Fibroblast of skin of scalp (primary cell): ENCODE measurements at places on chromosomes 1 and 21.
A peak's percentile ranks its signal among the peaks of the same experiment; 100 is the strongest.

GRCh38 chr1:112325504-112325903 is 70.5 kb upstream of the CTTNBP2NL start:
- no peak for DNase-seq

GRCh38 chr1:184649451-184649888 is 105.2 kb downstream of the EDEM3 start:
- DNase-seq = peak; percentile 31

DNA sequence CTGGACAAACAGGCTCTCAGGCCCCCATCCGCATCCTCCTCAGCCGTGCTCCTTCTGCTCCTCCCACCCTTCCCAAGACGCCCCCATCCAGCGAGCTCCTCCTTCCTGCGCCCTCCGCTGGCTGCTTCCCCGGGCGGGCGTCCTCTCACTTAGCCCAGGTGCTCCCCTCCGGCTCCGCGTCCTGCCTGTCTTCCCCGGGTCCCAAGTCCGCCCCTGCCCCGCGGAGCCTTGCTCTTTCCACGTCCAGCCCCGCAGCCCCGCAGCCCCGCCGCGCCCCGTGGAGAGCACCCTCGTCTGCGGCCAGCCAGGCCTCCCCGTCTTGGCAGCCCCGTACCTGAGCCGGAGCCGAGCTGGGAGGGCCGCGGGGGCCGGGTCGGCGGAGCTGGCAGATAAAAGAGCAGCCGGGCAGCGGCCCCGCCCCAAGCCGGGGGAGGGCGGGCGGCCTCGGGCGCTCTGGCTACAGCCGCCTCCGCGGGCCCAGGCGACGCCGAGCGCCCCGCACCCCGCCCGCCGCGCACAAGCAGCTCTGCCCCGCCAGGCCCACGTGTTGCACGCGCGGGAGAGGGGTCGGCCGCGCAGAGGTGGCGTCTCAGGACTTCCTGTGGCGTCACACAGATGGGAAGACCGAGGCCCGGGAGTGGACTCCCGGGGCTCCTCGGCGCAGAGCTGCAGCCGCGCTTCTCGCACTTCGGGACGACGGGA is at the start of gene PAQR7:
TSS of gene PAQR7 (minus strand) at position 555 of the 702 bp plus-strand sequence. CDS start 11,869 bp downstream, outside the sequence.
- DNase-seq = peak; percentile 86

DNA sequence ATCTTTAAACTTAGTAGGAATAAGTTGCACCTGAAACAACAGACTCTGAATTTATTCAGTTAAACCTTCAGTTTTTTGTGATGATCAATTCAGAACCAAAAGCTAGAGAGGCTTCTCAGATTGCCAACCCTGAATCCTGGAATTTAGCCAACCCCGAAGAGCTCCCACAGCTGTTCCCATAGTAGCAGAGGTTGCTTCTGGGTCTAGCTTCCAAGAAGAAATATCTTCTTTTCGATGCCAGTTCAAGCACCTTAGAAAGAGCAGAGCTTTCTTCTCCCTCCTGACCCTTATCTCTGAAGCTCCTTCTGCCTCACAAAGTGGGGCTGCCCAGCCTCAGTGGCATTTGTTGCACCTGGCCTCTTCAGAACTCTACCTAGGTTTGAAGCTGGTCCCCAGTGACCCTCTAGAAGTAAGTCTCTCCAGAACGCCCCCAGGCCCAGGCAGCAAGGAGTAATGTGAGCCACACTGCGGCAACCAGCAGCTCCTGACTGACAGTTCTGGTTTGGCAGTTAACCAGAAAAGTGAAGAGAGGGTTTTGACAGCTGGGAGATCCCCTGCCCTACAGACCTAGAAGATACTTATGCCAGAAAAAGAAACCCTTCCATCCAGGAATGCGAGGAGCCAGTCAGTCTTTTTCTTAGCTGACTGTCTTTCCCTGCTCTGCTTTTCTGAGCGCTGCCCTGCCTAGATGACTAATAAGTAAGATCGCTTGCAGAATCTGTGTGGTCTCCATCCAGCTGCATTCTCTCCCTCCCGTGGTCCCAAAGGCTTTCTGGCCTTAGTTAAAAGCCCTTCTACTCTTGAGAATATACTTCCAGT is 165.9 kb downstream of the ADGRL4 start:
- peak; percentile 95 for DNase-seq

DNA sequence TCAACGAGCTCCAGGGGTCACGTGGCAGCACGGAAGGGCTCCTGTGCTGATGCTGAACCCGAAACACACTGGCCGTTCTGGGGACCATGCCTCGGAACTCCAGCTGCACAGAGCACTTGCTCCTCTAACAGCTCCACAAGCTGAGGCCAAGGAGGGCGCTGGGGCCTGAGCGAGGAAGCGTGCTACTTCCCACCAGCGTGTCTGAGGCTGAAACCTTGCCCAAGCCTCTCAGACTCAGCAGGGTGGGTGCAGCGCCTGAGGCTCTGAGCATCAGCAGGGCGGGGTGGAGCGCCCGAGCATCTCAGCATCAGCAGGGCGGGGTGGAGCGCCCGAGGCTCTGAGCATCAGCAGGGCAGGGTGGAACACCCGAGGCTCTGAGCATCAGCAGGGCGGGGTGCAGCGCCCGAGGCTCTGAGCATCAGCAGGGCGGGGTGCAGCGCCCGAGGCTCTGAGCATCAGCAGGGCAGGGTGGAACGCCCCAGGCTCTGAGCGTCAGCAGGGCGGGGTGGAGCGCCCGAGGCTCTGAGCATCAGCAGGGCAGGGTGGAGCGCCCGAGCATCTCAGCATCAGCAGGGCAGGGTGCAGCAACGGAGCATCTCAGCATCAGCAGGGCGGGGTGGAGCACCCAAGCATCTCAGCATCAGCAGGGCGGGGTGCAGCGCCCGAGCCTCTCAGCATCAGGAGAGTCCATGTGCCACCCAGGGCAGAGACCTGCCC is 9.6 kb downstream of the WRAP73 start:
- DNase-seq = no peak

DNA sequence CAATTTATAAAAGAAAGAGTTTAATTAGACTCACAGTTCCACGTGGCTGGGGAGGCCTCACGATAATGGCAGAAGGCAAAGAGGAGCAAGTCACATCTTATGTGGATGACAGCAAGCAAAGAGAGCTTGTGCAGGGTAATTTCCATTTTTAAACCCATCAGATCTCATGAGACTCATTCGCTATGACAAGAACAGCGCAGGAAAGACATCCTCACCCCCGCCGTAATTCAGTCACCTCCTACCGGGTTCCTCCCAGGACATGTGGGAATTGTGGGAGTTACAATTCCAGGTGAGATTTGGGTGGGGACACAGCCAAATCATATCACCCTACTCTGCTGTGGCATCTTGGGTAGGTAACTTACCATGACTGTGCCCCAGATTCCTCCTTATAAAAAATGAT is 79.8 kb downstream of the AK5 start:
- no peak for DNase-seq
